ENCODE measurements at places on chromosomes 4 and X.

DNA sequence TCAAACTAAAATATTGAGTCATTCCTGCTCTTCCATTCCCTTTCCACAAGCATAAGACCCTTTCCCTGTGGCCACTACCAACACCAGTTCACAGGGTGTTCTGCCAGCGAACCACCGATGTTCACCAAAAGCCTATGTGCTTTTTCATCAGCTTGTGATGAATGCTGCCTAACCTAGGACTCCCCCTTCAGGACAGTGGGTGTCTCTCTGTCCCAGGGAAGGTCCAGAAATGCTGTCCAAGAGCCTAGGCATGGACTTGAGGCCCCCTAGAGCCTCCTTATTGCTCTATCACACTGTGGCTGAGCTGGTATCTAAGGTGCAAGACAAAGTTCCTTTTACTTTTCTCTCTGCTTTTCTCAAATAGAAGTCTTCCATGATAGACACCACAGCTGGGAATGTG is 1015.6 kb downstream of the PCDH19 start:
- no peak for DNase-seq

- DNase-seq: no peak
Measured at GRCh38 chrX:22399437-22400192, 126.9 kb downstream of the CBLL2 start.

DNA sequence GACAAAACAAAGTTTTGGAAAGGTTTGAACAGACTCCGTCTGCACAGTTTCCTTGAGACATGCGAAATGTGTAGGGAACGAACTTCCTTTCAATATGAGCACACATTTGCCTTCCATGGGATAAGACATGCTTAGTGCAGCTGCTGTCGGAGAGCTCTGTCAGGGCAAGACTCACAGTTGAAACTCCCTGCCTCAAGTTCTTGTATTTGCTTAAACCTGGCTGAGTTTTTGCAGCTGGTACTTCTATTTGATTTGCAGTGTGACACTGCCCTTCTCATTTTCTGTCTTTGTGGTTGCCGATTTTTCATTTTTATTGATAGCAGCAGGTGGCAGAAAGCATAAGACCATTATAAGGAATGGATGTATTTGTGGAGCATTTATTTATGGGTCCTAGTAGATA is 18.2 kb upstream of the RHOH start:
- no peak for DNase-seq

- DNase-seq: no peak
Measured at GRCh38 chr4:157363360-157363759, 142.8 kb downstream of the GRIA2 start.

- no peak for DNase-seq
Measured at GRCh38 chr4:10175626-10176025, 59.0 kb upstream of the WDR1 start.

GRCh38 chr4:150231107-150231770 is 153.0 kb downstream of the DCLK2 start:
- no peak for DNase-seq

- no peak for DNase-seq
Measured at GRCh38 chrX:39605183-39605582, 492.6 kb downstream of the BCOR start.

DNA sequence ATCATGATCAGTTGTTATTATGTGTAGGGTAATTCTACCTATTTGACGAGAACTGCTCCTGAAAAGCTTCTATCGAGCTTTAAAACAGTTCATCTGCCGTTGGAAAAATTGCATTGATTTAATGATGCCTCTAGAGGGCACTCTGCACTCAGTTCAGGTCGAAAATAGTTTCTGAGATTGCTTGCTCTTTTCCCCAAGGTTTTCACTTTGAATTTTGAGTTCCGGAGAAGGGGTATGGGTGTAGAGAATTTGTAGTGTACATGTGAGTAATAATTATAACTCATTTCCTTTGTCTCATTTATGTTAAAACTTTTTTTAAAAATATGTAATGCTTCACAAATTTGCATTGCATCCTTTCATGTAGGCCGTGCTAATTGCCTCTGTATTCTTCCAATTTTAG is 28.4 kb upstream of the TNIP3 start:
- no peak for DNase-seq

DNA sequence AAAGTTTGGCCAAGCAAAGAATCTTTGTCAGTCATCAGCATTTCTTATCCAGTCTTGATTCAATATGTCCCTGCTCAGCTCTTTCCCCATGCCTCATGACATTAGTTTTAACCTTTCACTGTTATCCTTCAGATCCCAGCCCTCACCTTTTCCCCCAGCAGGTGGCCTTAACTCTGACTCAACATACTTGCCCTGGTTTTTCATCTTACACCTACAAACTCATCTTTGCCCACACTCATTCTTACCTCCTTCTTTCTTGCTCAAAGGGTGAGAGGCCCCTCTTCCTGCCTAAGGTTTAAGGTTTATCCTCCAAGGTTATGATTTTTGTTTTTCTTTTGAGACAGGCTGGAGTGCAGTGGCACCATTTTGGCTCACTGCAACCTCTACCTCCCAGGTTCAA is 10.6 kb upstream of the ANXA5 start:
- no peak for DNase-seq

- DNase-seq: no peak
Measured at GRCh38 chr4:10179957-10180602, 63.5 kb upstream of the WDR1 start.

- no peak for DNase-seq
Measured at GRCh38 chr4:60953826-60954225, 246.3 kb upstream of the ADGRL3 start.

DNA sequence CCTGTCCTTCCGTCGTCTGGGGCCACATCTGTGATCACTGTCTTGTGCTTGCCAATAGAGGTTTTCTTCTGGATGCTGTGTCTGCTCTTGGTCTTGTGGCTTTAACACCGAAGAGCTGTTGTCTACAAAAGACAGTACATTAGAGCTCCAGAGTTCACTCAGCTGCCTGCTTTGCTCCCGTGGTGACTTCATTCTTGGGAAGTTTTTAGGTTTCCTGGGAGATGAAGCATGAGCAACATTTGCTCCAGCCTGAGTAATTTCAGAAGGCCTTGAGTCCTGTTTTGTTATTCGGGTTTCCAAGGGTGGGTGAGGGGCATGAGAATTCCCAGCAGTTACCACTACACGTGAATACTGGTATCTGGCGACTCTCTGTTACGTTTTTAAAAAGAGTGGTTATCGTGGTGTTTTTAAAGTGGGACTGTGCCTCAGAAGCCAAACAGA is 189.2 kb downstream of the SHROOM3 start:
- DNase-seq: no peak

DNA sequence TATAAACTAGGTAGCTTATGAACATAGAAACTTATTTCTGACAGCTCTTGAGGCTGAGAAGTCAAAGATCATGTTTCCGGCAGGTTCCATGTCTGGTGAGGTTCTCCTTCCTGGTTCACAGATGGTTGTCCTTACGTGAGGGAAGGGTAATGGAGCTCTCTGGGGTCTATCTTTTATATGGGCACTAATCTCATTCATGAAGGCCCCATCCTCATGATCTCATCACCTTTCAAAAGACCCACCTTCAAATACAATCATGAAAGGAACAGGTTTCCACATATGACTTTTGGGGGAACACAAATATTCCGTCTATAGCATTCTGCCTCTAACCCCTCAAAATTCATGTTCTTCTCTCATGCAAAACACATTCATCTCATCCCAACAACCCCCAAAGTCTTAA is 264.7 kb downstream of the PTTG2 start:
- no peak for DNase-seq

DNA sequence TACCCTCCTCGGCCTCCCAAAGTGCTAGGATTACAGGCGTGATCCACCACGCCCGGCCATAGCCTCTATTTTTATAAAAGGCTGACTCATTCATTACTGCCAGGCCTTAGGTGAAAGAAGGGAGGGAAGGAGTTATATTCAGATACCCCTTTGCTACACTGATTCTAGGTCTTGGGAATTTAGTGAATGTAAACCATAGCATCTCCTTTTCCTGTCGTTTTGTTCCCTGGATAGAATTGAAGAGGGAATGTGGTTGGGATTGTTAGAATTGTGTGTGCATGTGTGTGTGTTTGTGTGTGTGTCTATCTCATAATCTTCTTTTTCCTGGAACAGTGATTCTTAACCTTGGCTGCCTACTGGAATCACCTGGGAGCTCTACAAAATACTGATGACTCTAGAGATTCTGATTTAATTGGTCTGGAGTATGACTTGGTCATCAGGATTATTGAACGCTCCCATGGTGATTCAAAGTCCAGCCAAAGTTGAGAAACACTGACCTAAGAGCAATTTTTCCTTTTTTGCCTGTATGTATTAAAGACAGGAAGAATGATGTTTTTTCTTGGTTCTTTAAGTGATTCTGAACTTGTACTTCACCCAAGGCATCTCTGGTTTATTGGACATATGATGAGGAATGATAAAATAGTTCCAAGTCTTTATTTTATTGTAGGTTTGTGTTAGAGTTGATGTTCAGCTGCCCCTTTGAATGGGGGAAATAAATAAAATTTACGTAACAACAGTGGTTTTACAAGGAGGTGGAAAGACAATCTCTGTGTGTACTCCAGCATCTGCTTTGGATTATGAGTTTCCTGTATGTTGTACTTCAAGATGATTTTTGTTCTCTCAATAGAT is 37.0 kb downstream of the NAP1L5 start:
- DNase-seq: no peak

GRCh38 chr4:76712564-76712963 is 185.4 kb downstream of the SOWAHB start:
- no peak for DNase-seq

DNA sequence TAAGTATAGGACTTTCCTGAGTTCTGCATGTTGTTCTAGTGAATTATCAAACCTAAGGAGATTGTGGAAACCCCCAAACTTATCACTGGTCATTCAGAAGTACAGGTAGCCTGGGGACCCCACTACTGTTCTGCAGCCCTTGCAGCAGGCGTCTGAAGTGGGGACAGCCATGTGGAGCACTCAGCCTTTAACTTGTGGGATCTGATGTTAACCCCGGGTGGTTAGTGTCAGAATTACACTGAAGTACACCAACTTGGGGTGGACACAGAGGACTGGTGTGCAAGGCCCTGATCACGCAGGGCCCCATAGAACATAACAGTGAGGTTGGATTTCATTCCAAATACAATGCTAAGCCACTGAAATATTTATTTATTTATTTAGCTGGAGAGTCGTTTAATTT is 103.7 kb downstream of the SCD5 start:
- DNase-seq: no peak

- no peak for DNase-seq
Measured at GRCh38 chr4:7704625-7705024, 235.0 kb downstream of the AFAP1 start.

GRCh38 chrX:23387550-23388184 is 53.0 kb downstream of the PTCHD1 start:
- no peak for DNase-seq

- DNase-seq: no peak
Measured at GRCh38 chr4:12658146-12658545, 826.0 kb downstream of the RAB28 start.
